ENCODE measurements at places on chromosomes 6 and 20.

DNA sequence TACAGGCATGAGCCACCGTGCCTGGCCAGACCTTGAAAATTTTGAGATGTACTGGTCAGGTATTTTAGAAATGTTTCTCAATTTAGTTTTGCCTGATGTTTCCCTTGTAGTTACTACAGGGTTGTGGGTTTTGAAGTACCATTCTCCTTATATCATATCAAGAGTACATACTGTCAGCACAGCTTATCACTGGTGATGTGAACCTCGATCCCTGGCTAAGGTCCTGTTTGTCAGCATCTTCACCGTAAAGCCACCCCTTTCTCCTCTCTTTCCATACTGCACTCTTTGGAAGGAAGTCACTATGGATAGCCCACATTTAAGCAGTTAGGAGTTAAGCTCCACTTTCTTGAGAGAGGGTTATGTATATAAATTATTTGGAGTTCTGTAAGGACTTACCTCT is 27.8 kb downstream of the PHACTR2 start:
- no peak for DNase-seq

- no peak for DNase-seq
Measured at GRCh38 chr20:14948416-14948815, 611.0 kb upstream of the FLRT3 start.

GRCh38 chr20:63978319-63979228 is 868 bp downstream of the SAMD10 start:
- DNase-seq: peak; percentile 65

DNA sequence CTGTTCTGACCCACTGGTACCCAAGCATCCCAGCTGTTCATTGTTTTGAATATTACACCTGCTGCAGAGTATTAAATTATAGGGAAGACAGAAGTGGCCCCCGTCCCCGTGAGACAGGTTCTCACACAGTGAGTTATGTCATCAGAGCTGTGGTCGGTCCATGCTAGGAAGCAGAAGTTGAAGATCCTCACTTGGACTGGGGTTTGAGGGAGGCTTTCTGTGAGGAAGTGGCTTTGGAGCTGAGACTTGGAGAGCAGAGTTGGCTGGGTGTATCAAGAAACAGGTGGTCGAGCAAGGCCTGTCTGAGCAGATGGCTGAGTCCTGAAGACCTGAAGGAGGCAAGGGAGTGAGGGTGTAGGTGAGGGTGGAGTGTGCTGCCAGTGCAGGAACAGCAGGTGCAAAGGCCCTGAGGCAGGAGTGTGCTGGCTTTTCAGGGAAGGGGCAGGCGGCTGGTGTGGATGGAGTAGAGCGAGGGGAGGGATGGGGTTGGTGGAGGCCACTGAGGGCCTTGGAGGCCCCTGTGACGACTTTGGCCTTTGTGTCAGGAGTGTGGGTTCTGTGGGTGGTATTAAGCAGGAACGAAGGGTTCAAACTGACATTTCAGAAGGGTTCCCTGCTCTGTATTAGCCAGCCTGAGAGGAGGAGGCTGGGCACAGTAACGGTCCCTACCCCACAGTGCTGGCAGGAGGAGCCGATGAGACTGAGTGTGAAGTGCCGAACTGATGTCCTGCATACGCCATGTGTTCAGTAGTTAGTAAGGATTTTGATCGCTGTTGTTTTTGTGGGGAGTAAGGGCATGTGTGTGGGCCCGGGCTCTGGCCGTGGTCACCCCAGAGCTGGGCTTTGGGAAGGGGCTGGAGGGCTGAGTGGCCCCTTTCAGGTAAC is 11.8 kb downstream of the SRC start:
- no peak for DNase-seq

DNA sequence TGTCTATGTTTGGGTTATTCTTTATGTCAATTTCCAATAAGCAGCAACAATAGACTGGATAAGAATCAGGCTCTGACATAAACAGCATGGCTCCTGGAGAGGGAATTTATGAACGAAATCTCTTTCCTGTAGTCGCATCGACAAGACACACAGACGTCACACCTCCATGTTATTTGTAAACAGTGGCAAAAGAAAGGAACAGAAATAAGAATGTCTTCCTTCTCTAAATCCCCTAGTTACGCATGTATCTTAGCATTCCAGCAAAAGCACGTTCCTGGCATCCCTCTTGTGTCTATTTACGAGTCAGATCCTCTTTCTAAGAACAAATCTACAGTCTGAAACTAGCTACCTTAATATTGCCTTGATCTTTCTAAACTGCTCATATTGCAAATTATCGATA is 559.1 kb upstream of the JAG1 start:
- no peak for DNase-seq

GRCh38 chr20:52259295-52259694 is 67.7 kb upstream of the ZFP64 start:
- DNase-seq: no peak
